ENCODE measurements at places on chromosomes 1 and 21.

DNA sequence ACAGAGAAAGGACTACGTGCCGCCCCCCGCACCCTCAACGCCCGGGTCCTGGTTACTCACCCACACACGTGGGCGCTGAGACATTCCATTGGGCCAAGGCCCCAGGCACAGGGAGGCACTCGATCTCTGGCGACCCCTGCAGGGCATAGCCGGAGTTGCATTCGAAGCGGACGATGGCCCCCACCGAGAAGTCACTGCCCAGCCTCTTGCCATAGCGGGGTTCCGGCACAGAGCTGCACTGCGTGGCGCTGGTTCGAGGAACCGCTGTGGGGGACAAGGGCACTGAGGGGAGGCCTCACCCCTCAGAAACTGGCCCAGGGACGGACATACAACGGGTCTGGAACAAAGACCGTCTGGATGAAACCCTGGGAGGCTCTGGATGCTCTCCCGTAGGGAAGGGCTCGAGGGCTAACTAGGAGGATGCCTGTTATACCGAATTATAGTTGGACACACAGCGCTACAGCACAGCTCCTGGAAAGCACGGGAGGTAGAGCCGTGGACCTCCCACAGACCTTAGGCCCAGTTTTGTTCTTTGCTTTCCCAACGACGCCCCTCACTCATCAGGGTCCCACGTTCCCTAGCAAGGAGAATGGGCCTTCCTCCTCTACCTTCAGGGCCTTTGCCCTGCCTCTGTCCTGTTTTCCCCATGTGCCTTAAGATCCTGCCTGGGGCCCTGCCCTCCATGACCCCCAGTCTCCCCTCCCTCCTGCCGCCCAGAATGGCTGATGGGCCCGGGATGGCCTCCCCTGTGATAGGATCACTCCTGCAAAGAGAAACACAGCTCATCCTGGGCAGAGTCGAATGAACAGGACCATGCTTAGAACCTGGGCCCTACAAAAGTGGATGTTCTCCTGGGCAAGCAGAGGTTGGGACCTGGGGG is 152.8 kb downstream of the ZSCAN20 start:
- DNase-seq = peak; percentile 11

- peak; percentile 18 for DNase-seq
Observed at GRCh38 chr21:45535341-45536081, 6.7 kb downstream of the SLC19A1 start.

DNA sequence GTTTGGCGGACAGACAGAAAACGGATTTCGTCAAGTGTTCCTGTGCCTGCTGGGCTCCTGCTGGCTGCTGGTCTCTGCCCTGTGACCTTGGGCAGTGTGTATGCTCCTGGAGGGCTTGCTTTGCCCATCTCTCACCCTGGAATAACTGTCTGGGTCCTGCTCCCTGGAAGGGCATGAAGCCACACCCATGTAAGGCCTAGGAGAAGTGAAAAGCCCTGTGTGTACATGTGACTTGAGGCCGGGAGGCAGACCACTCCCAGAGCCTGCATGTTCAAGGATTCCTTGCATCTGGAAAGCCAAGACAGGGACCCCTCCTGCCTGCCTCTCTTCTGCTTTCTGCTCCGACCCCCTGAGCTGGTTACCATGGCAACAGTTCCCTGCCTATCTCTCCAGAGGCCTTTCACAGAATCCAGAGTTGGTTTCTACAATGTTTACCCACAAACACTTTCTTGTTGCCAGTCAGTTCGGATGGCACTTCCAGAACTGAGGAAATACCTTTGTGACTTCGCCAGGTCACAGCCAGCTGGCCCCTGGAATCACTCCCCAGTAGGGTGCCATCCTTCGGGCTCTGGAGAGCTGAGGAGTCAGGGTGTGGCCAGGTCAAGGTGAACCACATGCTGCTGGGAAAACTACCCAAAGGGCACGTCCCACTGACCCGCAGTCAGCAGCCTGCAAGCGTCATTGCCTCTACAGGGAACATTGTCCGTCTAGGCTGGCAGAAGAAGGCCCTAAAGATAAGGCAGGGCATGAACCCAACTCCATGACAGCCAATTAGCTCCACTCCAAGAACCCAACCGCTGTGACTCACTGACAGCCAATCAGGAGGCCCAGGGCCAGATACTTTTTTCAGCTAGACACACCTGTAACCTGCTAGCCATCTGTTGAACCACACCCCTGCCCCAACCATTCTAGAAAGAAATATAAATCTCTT is 14.7 kb upstream of the GPR37L1 start:
- DNase-seq = no peak

GRCh38 chr1:176118985-176119384 is 88.1 kb downstream of the COP1 start:
- DNase-seq = no peak

DNA sequence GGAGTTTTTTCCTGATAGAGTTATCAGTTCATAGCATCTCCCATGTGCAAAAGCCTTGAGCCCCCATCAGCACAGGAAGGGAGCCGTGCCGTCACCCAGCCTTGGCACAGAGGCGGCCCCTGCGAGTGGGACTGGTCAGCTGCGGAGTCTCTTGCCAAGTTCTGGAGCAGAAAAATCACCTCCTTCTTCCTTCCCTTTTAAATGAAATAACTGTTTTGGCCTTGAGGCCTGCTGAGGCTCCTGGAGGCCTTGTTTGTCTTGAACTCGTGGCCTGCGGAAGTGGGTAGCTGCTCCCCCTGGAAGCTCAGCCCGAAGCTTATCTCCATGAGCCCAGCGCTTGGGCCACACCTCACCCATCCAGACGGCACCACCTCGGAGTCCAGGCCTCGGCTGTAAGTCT is 145.7 kb upstream of the TMEM51 start:
- DNase-seq = no peak

GRCh38 chr1:209569455-209570207 is 13.9 kb upstream of the CAMK1G start:
- DNase-seq = peak; percentile 65

- peak; percentile 39 for DNase-seq
Observed at GRCh38 chr1:71521655-71522264, 440.9 kb upstream of the ZRANB2 start.

GRCh38 chr1:22261580-22261979 is 118.7 kb upstream of the WNT4 start:
- no peak for DNase-seq

DNA sequence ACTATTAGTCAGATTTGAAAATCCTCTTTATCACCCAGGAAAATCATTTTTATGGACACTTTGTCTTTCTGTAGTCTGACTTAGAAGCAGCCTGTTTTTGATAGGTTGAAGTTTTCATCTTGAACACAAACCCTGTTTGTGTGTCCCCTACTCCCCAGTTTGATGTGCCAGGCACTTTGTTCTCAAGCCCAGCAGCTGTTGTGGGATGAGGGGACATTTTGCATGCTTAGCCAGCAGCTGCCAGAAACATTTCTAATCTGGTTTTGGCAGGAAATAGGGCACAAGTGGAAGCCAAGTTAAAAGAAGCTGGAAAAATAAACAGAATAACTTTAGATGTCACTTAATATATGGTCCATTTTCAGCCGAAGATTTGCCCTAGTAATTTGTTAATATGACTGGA is 29.9 kb downstream of the ACTN2 start:
- peak; percentile 79 for DNase-seq

DNA sequence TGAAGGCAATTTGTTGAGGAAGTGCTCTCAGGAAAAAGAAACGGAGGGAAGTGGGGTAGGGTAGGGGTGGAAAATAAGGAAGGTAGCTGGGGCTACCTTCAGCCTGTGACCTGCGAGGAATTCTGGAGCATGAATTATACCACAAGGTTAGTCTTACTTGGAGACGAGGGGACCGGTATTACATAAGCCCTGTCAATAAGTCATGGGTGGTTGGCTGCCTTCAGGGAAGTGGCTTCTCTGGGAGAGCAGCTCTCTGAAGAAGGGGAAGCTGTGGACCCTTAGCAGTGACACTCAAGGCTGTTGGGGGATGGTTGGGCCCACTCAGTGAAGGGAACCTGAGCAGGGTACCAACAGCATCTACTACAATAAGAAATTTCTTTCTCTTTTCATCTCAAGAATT is 111.3 kb downstream of the TNFSF18 start:
- DNase-seq = no peak

GRCh38 chr1:84763912-84764680 is 73.8 kb upstream of the SSX2IP start:
- no peak for DNase-seq

DNA sequence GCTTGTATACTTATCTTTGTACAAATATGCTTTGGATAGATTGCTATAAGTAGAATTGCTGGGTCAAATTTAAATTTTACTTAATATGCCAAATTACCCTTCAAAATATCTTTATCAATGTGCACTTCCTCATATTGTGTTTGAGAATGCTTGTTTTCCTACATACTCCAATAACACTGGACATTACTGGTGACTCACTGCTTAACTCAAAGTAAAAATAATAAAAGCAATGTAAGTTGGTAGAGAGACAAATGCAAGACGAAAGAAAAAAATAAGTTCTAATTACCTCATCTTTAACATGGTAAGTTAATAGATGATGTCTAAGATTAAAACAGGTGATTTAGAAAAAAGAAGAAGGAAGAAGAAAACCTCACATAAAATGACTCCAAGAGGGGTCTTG is 7.9 kb upstream of the SH3GLB1 start:
- DNase-seq = no peak

DNA sequence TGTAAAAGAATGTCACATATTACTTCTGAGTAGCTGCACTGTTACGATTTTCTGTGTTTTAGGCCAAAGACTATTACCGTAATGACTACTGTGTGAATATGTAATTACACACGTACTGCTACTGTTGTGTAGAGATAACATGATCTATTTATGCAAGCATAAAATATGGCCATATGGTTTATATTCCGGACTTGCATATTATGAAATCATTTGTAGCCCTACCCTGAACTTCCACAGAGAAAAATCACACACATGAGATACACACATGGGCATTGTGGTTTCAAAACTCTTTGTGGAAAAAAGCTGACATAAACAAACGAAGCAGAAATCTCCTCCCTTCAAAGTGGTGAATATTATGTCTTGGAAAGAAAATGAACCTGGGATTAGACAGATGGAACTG is 373.0 kb upstream of the ADAMTS5 start:
- DNase-seq = no peak

Measured in right hindlimb (tissue), 1 donor.